Neuronal stem cell (in vitro differentiated cells): ENCODE measurements at places on chromosomes 12 and 14.

GRCh38 chr12:356276-356988, 32.7 kb downstream of the KDM5A start:
- H3K27me3 ChIP-seq = no peaks in the 10 kb centered on the region
- H3K4me1 ChIP-seq = no peaks in the 10 kb centered on the region
- DNase-seq = no peak
- H3K27ac ChIP-seq = no peak overlapping the region
- peaks cover 15% of the 10 kb centered on the region for H3K36me3 ChIP-seq
- no peak overlapping the region for H3K4me3 ChIP-seq

DNA sequence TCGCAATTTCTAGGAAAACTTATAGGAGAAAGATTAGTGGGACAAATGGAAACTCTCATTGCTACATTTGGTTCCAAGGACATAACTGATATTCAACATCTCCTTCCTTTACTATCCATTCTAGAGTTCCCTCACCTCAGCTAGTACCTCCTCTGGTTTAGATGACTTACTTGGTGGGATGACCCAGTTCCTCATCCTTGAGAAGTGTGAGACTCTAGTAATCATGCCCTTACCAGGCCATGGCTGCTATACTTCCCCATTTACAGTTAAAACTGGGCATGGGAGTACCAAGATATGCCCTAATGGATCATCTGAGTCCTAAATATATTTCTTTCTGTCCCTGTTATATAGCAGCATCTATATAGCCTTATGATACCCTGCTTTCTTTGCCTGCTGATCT, 58.1 kb downstream of the IFT81 start:
- no peaks in the 10 kb centered on the region for H3K27me3 ChIP-seq
- H3K36me3 ChIP-seq = peaks cover 64% of the 10 kb centered on the region
- DNase-seq = no peak
- no peak overlapping the region for H3K4me3 ChIP-seq
- no peaks in the 10 kb centered on the region for H3K4me1 ChIP-seq

- H3K4me1 ChIP-seq = peaks cover 3% of the 10 kb centered on the region
- no peaks in the 10 kb centered on the region for H3K36me3 ChIP-seq
- no peak overlapping the region for H3K27ac ChIP-seq
- H3K27me3 ChIP-seq = no peaks in the 10 kb centered on the region
Measured at GRCh38 chr12:104662203-104662602, 205.5 kb downstream of the CHST11 start.

DNA sequence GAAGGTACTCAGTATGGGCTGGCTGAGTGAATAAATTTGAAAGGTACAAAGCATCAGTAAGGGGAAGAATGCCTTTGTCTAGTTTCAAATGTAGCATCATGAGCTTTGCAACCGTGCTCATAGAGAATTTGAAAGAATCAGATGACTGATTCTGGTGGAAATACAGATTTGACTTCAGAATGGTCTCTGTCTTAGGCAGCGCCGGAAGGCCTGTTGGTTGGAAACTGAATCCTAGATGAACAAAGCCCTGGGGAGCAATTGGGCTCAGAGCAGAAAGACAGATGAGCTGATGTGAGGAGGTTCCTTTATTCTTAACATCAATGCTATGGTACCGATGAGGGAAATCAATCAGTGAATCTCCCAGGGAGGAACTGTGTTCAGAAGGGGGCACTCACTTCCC, 137.3 kb downstream of the SNAPC1 start:
- no peaks in the 10 kb centered on the region for H3K27me3 ChIP-seq
- H3K36me3 ChIP-seq = no peaks in the 10 kb centered on the region
- DNase-seq = no peak
- H3K4me1 ChIP-seq = no peaks in the 10 kb centered on the region
- no peak overlapping the region for H3K4me3 ChIP-seq

DNA sequence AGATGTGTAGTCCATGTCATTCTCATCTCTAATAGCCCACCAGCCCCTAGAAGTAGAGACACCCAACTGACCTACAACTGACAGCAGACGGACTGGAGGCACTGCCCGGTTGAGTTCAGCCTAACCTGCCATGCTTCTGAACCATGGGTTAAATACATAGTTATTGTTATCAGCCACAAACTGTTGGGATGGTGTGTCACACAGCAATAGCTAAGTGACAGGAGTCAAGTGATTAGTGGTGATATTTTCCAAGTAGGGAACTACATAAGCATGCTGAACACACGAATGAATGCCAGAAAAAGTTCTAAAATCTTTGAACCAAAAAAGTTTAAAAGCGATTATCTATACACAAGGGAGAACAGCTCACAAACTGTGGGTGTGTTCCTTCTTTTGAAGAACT, 80.1 kb downstream of the SYNE3 start:
- H3K36me3 ChIP-seq = no peaks in the 10 kb centered on the region
- no peak overlapping the region for H3K4me3 ChIP-seq
- no peaks in the 10 kb centered on the region for H3K27me3 ChIP-seq
- no peak overlapping the region for H3K27ac ChIP-seq
- DNase-seq = no peak

DNA sequence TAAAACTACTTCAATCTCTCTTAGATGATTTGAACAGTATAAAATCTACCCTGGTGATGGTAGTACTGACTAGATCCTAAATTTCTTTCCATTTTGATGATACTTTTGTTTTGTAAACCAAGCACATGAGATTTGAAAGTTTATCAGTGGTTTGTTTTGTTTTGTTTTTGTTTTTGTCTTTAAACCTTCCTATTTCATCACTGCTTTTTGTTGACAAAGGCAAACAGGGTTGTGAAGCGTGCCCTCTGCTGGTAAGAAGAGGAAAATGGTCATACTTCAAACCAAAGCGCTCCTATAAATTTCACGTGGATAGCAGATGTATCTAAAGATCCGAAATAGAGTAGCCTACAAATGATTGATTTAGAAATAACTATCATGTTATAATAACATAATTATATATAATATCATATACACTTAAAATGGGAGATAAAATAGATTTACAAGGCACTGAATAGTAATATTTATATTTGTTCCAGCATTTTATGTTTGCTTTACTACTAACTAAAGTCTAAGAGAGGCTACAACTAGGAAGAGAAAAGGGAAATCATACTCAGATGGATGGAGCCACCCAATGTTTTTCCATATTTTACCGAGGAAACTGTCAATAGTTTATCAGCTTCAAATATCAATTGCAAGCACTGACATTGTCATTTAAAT, 254.0 kb upstream of the USP15 start:
- H3K4me3 ChIP-seq = no peak overlapping the region
- no peaks in the 10 kb centered on the region for H3K4me1 ChIP-seq
- no peak overlapping the region for H3K27ac ChIP-seq
- H3K27me3 ChIP-seq = no peaks in the 10 kb centered on the region
- no peaks in the 10 kb centered on the region for H3K36me3 ChIP-seq
- DNase-seq = peak; percentile 32

GRCh38 chr14:69644814-69645213, 33.4 kb downstream of the SUSD6 start:
- no peak overlapping the region for H3K27ac ChIP-seq
- no peaks in the 10 kb centered on the region for H3K36me3 ChIP-seq
- H3K4me1 ChIP-seq = peaks cover 5% of the 10 kb centered on the region
- no peaks in the 10 kb centered on the region for H3K27me3 ChIP-seq
- H3K4me3 ChIP-seq = no peak overlapping the region

- H3K4me1 ChIP-seq = peaks cover 9% of the 10 kb centered on the region
- no peaks in the 10 kb centered on the region for H3K27me3 ChIP-seq
- no peak overlapping the region for H3K27ac ChIP-seq
- DNase-seq = no peak
Measured at GRCh38 chr12:124327362-124328043, 32.6 kb downstream of the RFLNA start.

DNA sequence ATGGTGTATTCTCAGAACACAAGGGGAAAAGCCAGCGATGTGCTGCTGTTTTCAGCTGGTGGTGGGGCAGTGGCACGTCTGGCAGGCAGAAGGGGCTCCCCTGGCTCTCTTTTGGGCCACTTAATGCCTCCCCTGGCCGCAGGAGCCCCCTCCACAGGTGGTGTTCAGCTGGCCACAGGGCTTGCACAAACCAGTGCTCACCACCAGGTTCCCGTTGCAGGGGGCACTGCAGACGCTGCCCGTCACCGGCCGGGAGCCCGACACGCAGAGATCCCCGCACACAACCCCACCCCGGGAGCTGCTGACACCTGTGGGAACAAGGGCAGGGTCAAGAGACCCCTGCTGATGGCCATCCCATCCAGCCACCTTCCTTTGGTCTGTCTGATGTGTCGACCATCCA, 6.7 kb downstream of the KRT83 start:
- H3K27me3 ChIP-seq = peaks cover 27% of the 10 kb centered on the region
- no peaks in the 10 kb centered on the region for H3K4me1 ChIP-seq
- H3K36me3 ChIP-seq = no peaks in the 10 kb centered on the region
- DNase-seq = no peak
- H3K27ac ChIP-seq = no peak overlapping the region

DNA sequence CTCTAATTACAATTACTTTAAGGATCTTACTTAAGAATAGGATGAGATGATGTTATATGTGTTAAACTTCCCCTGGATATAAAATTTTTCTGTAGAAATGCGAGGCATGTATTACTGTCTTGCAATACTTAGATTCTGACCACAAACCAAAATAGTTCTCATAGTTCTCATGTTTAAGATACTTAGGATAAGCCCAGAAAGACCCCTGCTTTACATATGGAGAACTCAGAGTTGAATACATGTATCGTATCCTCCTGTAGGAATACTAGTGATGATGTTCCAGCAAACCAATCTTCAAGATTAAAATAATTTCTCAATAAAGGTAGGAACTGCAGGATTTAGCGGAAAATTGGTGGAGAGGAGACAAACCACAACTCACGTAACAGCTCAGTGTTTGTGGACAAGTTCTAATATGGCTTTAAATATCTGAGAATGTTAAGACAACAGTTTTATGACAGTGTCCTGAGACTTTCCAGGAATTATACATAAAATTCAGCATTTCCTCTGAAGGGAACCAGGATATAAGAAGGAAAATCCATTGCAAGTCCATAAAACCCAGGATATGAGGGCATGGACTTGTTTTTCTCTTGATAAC, 114.7 kb upstream of the CRY1 start:
- H3K27ac ChIP-seq = no peak overlapping the region
- H3K27me3 ChIP-seq = no peaks in the 10 kb centered on the region
- no peak overlapping the region for H3K4me3 ChIP-seq
- no peaks in the 10 kb centered on the region for H3K36me3 ChIP-seq
- no peaks in the 10 kb centered on the region for H3K4me1 ChIP-seq

DNA sequence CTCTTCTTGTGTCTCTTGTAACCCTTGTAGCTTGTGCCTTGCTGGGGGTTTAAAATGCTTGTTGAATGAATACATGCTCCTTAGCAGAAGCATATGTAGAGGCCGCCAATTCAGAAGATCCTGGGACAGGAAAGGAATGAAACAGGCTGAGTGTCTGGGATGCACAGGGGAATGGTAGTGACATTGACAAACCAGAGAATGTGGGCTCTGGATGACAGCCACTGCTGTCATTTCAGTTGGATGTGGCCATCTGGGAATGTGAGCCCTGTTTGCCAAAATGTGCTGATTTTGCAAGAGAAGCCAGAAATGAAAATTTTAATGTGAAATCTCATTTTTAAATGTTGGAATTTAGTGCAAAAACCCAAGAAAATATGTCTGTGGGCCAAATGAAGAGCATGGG, 136.8 kb downstream of the DACT1 start:
- no peak overlapping the region for H3K4me3 ChIP-seq
- H3K27ac ChIP-seq = no peak overlapping the region
- peaks cover 17% of the 10 kb centered on the region for H3K4me1 ChIP-seq
- no peaks in the 10 kb centered on the region for H3K27me3 ChIP-seq

GRCh38 chr14:102805371-102805891, 28.2 kb downstream of the TRAF3 start:
- DNase-seq = no peak
- H3K27me3 ChIP-seq = no peaks in the 10 kb centered on the region
- no peak overlapping the region for H3K4me3 ChIP-seq
- no peak overlapping the region for H3K27ac ChIP-seq

DNA sequence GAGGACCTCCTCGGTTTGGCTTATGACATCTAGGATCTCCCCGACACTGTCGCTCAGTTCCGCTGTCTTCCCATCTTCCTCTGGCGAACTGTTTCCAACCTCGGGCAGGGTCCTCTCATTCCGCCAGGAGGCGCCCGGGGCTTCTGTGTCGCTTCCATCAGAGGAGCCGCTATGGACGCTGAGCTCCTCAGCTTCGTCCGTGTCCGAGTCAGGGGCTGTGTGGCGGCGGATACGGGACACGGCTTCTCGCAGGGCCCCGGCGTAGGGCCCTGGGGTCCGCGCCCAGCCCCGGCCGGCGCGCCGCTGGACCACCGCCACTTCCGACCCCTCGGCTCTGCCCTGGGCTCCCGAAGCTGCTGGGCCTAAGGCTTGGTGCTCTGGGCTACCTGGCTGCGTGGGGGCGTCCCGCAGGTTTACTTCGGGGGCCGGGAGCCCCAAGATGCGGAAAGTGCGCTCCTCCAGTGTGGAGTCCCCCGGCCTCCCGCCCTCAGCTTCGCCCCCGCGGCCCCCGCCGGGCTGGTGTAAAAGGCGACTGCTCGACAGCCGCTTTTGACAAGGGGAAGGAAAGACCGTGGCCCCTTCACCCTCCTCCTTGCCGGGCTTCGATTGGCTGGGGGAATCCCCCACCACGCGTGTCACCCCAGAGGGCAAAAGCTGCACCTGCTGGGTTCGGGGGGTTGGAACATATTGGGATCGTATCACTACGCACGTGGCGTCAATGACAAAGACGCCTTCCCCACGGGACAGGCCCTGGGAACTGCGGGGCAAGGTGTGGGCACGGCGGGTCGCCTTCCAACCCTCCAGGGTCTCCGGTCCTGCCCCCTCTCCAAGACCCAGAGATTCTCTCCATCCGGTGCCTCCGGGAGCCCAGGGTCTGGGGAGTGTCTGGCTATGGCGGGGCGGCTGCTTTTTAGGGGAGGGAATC, 2.1 kb downstream of the DDN start:
- no peak for DNase-seq
- H3K4me1 ChIP-seq = peaks cover 18% of the 10 kb centered on the region
- no peak overlapping the region for H3K27ac ChIP-seq

GRCh38 chr14:67949771-67950170, 130.2 kb downstream of the RAD51B start:
- no peak overlapping the region for H3K27ac ChIP-seq
- H3K36me3 ChIP-seq = no peaks in the 10 kb centered on the region

DNA sequence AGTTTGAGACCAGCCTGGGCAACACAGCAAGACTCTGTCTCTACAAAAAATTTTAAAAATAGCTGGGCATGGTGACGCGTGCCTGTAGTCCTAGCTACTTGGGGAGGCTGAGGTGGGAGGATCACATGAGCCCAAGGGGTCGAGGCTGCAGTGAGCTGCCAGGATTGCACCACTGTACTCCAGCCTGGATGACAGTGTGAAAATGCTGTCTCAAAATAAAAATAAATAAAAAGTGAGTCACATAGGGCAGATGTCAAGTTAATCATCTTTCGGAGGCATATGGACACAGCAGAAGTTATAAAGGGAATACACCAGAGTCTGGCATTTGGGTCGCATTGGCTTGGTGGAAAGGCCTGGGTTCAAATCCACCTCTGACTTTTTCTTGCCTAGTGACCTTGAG, 92.7 kb downstream of the PHETA1 start:
- no peak overlapping the region for H3K4me3 ChIP-seq
- H3K36me3 ChIP-seq = no peaks in the 10 kb centered on the region
- DNase-seq = no peak
- H3K4me1 ChIP-seq = no peaks in the 10 kb centered on the region
